EL (cell line): ENCODE measurements at places on chromosomes 5 and 9.

- peak; percentile 51 for DNase-seq
Observed at GRCh38 chr9:70220216-70220615, 38.6 kb upstream of the SMC5 start.

GRCh38 chr9:126957687-126958053, 43.1 kb downstream of the RALGPS1 start:
- peak; percentile 60 for DNase-seq

DNA sequence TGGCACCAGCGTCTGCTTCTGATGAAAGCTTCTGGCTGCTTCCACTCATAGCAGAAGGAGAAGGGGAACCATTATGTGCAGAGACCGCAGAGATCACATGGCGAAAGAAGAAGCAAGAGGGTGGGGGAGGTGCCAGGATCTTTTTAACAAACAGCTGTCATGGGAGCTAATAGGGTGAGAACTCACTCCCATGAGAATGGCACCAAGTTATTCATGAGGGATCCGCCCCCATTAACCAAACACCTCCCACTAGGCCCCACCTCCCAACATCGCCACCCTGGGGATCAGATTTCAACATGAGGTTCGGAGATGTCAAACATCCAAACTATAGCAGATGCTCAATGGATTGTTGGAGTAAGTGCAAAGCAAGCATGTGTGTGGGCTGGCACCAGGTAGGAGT, 125.8 kb upstream of the SLIT3 start:
- DNase-seq: no peak

DNA sequence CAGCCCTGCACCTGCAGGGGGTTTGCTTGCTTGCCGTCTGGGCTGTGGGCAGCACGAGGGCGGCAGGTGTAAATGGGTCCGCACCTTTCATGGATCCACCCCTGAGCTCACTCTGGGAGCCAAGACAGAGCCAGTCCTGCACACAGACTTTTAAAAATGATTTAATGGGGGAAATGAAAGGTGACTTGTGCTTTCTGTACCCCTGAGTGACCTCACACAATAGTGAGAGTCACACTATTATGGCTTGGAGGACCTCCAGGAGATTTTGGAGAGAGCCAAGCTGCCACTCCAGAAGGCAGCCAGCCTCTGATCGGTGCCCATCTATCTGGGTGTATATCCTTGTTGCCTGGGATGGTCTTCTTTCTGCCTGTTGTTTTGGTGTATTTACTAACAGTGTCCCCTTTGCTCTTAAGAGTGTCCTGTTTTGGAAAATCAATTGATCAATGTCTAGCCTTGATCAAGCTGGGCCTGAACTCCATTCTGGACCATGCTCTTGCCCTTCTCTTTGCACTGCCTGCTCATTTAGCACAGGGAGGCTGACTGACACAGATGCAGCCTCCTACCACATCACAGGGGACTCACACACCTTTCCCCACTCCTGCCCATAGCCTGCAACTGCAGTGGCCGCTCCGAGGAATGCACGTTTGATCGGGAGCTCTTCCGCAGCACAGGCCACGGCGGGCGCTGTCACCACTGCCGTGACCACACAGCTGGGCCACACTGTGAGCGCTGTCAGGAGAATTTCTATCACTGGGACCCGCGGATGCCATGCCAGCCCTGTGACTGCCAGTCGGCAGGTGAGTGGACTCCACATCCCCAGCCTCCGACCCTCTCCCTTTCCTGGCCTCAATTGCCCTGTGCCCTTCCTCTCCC, 29.5 kb downstream of the LAMC3 start:
- no peak for DNase-seq

DNA sequence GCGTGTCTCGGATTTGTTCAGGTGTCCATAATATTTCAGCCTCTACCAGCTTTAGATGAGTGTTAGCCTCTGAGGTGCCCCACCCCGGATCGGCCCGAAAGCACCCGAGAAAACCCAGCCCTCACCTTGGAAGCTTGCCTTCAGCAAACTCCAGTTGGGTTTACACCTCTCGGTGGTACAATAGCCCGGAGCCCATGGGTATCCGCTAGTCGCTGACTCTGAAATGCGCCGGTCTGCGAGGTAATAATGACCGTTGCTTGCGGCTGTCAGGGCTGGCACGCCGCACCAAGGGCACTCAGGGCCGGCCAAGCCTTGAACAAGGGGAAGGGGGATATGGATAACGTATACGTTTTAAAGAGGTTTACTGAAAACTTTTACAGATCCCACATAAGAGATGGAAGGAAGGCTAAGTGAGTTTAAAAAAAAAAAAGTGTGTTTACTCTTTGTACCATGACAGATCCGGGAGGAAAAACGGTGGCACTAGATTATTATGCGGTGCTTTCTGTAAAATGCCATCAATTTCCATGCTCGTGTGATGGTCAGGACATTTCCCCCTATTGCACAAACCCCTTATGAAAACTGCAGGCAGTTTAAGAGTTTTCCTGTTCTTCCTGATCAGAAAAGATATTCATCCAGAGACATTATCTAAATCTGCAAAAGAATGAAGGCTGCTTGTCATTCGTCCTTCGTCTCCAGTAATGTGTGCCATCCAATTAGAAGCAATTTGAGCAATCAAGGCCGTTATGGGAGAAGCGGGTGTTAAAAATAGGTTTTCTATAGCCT, 124.2 kb downstream of the TMEM161B start:
- no peak for DNase-seq

DNA sequence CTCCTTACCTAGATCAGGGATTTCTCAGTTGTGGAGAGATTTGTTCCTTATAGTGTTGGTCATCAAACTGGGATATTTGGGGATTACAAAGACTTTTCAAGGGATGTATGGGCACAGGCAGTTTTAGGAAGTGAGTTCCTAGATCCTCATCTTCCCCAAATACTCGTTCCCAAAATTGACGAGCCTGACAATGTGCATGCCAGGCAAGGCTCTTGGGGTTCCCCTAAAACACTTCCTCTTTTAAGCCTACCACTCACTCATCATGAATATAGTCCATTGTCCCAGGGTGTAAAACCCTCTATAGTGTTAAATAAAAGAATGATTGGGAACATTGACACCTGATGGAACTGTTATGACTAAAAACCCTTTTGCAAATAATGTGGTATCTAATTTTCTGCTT, 26.4 kb downstream of the PDCD1LG2 start:
- no peak for DNase-seq
